ENCODE measurements at places on chromosomes 3 and 15.

GRCh38 chr3:42690191-42690590, 4.9 kb downstream of the KLHL40 start:
- DNase-seq = no peak

GRCh38 chr3:25396686-25397085, 31.4 kb upstream of the RARB start:
- DNase-seq = no peak

DNA sequence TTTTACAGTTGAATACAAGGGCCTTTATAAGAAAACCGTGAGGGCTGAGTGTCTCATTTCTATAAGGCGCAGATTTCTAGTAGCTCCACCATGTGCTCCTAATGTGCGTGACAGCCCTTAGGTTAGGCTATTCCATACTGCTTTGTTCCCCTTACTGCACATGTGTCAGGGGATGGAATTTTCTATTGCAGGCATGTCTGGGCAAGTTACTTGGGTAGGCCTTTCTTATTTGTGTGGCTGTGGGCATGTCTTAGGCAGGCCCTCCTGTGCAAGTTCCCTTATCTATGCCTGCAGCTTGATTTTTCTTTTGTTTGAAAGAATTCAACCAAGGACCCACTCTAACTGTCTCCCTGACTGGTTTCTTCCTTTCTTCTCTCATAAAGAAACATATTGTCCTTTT, 434.2 kb upstream of the CNTN3 start:
- no peak for DNase-seq

DNA sequence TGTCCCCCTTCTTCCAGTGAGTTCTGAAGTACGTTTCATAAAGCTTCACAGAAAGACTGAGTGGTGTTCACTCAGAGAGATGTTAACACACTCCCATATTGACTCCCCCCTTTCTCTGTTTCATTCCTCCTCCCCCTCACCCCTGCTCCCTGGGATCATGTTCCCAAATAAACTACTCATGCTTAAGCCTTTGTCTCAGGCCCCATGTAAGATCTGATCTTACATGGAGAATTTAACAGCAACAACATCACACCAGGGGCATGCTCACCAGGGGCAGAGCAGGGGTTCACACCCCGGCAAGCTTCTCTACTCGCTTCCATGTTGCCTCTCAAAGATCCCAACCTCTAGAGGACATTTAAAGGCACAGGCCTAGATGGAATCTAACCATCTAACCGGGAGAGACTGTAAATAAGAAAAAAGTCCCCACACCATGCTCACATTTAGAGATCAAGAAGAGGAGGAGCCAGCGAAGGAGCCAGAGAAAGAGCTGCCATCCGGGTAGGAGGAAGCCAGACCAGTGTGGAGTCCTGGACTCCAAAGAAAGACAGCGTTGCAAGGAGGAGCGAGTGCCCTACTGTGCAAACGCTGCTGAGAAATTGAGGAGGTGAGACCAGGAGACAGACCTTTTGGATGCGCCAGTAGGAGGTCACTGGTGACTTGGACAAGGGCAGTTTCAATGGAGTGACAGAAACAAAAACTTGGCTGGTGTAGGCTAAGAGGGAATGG, 21.4 kb upstream of the SRP14 start:
- DNase-seq = no peak

GRCh38 chr3:101938262-101938847, 89.0 kb downstream of the NFKBIZ start:
- DNase-seq = no peak

DNA sequence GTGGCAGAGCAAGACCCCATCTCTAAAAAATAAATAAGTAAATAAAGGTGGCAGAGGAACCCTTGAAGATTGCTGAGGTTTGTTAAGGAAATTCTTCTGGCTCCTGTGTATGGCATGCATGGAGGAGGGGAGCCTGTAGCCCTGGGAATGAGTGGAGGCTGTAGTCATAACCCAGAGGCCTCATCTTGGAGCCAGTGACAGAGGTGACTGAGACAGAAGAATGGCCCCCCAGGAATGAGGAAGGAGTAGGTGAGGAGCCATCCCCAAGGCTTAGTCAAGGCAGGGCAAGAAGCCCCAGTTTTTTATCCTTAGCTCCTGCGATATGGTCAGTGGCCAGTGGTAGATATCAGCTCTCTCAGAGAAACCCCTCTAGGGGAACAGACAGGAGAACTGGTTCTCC, 46.5 kb downstream of the BSN start:
- no peak for DNase-seq

GRCh38 chr15:94607176-94607654, 375.9 kb downstream of the MCTP2 start:
- no peak for DNase-seq

DNA sequence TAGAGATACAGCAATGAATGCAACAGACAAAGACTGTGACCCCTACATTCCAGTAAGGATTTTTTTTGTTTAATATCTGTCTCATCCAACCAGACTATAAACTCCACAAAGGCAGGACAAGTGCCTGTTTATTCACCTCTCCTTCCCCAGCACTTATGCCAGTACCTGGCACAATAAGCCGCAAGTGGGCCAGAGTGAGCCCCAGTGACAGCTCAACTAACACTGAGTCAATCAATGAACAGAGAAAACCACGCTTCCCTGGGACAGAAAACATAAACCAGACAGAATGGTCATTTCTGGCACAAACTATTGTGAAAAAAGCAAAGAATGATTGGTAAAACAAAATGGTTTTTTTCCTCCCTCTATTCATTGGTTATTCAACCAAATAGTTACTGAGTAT, 52.2 kb downstream of the RYK start:
- DNase-seq = no peak

GRCh38 chr3:93910097-93910496, 63.6 kb downstream of the PROS1 start:
- DNase-seq = no peak

DNA sequence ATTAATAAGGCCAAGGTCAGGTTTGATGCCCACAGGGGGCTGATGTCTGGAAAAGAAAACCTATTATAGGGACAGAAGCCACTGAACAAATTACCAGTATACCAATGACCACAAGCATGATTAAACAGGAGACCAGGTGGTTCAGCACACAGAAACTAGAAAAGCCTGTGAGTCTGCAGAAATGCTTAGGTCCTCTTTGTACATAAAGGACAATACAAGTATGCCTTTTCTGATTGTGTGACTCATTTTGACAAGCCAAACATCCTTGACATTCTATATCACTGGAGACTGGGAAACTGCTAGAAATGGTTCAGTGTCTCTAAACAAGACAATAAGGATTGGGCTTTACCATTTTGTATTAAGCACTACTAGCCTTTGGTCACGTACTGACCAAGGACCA, 113.2 kb upstream of the MYO5C start:
- no peak for DNase-seq

DNA sequence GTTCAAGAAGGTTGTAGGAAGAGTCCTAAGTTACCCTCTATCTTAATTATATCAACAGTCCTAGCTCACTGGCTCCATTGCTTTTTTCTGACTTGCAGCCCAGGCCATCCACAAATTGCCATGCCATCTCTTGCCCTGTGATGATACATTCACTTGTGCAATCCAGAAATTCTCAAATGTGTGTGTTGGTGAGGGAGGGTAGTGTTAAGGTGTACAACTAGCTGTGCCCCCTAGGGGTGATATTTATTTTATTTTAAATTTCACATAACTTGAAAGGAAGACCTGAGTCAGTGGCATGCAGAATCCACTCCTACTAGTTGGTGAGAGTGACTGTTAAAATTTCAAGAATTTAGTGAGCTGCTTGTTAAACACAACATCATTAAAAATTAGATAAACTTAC, 156.1 kb upstream of the ANKRD28 start:
- DNase-seq = no peak

GRCh38 chr15:31525988-31526665, 199.5 kb downstream of the KLF13 start:
- DNase-seq = no peak

GRCh38 chr15:39213385-39213840, 367.5 kb upstream of the THBS1 start:
- DNase-seq = no peak

- DNase-seq = no peak
These were observed 343.5 kb upstream of the ICE2 start for GRCh38 chr15:60822403-60822802.

DNA sequence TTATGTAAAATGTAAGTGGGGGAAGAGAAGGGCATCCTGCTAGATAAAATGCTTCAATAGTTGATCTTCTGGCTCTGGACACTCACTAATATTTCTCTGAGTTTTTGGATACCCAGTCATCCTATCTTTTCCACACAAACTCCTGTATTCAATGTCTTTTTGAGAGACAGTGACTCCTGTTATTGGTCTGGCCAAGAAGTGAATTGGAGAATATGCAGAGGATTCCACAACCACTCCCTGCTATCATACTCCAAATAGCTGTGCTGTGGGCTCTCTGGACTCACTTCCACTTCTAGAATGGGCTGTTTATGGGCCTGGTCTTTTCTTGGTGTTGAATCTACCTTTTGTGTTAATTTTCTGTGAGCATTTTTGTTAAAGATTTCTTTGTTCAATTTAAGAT, 376.8 kb downstream of the NLGN1 start:
- no peak for DNase-seq

DNA sequence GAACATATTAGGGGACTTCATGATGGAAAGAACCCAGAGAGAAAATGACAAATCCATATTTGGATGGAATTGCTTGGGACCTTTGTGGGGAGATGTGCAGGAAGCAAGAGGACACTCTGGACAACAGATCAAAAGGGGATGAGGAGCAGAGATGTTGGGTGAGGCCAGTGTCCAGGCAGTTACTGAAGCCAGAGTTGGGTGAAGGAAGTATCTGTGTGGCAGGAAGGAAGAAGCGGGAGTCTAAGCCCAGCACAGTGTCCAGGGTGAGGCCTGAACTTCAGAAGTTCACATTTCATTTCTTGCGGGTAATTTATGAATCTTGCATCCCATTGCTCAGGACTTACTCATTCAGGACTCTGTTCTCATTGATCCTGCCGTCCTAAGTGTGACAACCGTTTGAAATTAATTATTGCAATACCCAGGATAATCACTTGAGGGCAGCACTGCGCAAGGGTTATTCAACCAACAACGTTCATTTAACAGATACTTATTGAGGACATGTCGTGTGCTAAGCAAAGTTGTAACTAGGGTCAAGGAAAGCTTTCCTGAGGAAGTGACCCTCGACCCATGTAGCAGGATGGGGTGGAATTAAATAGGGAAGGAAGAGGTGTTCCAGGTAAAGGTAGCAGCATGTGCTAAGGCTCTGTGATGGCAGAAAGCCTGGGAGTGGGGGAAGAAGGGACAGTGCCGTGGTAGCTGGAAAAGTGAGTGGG, 61.3 kb upstream of the CMTM8 start:
- DNase-seq = peak; percentile 67

- DNase-seq = no peak
These were observed 554.0 kb downstream of the NSUN3 start for GRCh38 chr3:94616833-94617232.

DNA sequence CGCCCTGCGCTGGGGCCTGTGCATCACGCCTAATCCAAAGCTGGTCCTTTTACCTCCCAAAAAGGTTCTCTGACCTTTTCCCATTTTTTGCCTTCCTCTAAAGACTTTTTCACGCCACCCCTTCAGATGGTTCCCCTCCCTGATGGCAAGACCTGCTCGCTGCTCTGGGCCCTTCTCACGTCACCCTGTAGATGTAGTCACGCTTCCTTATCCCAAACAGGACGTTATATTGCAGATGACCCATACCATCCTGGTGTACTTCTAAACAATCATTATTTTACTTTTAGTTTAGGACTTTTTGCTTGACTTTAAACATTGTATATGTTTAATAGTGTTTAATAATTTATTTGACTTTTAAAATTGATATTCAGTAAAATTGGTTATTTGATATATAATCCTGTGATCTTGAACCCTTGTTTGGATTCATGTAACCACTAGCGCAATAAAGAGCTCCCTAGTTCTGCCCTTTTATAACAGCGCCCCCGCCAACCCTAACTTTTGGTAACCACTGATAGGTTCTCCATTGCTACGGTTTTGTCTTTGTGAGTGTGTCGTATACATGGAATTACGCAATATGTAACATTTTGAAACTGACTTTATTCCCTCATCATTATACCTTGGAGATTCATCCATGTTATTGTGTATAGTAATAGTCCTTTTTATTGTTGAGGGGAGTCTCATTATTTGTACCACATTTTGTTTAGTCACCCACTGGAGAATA, 159.0 kb upstream of the CHRNA7 start:
- no peak for DNase-seq

DNA sequence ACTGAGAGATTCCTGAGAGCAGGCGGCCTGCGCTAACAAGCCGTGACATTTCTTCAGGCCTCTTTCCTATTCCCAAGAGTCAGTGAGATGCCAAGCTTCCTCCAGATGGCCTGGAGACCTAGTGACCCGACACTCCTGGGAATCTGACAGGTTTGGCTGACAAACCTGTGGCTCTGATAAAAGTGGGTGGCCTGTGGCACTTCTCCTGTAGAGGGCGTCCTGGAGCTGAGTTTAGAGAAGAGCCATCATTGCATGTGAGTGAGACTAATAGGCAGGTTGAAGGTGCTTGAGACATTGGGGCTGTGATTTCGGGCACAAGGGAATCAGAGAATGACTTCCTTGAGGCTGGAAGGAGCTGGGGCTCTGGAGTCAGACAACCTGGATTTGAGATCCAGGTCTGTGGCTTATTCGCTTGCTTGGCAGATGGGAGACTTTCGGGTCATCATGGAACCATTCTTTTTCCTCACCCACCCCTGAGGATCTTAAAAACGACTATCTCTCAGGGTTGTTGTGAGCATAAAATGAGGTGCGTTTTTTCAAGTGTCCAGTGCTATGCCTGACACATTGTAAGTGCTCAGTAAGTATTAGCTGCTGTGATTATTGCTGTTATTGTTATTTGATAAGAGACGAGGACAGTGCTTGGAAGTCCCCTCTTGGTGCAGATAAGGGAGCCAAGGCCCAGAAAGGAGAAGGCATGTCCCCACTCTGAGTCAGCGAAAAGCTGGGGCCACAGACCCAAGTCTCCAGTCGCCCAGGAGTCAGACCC, 77.2 kb downstream of the SCN10A start:
- peak; percentile 15 for DNase-seq

GRCh38 chr3:72274493-72275330, 489.8 kb upstream of the PROK2 start:
- DNase-seq = no peak

DNA sequence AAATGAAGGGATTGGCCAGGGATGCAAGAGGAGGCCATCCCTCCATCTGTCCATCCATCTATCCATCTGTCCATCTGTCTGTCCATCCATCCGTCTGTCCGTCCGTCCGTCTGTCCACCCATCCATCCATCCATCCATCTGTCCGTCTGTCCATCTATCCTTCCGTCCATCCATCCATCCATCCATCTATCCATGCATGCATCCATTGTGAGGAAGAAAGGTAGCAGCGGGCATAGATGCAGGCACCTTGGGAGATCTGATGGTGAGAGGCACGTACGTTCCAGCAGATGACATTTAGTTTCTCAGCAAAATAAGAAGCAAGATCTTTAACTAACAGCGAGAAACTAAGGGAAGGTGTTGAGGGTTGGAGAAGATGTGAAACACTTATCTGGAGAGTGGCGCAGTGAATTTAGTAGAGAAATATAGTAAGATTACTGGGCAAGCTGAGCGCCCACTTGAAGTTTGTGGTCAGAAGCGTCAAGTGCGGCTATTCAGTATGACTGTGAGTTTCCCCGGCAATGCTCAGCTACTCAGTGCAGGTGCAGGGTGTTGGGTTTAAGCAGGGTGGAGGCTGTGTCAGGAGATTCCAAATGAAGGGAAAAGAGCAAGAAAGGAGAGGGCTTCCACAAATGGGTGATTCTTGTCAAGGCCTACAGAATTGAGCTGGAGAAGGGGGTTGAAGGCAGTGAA, 22.4 kb upstream of the SRP14 start:
- DNase-seq = no peak

All from stimulated activated CD4-positive, alpha-beta T cell treated with anti-CD3 and anti-CD28 coated beads, TNF-alpha, amount 100 ng/mL, for 48 hours (primary cell).